ENCODE measurements at places on chromosomes 6 and 20.

DNA sequence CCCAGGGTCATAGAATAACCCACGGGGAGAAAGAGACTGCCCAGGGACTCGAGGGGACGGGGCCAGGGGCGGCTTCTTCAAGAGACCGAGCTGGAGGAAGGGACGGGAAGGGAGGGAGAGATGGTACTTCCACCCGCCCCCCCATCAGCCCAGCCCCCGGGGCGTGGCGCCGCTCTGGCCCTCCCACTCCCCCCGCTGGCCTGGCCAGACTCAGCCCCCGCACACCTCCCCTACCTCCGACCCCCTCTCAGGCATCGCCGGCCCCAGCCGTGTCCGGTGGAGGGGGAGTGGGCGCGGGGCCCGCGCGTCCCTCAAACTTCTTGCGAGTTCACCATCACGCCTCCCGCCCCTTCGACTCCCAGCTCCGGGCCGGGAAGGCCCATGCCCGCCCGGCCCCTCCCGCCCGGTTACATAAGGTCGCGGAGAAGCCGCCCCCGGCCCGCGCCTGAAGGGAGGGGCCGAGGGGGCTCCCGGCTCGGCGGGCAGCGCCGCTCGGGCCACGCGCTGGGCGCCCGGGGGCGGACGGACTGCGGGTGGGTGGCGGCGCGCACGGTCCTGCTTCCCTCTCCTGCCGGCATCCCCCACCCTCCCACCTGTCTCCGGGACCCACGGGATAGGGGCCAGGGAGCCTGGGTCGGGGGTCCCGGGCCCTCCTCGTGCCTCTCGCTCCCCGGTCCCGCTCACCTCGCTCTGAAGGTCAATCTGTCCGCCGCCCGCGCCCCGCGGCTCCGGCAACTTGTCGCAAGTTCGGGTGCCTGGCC, 562 bp downstream of the TFEB start:
- DNase-seq: peak; percentile 84

DNA sequence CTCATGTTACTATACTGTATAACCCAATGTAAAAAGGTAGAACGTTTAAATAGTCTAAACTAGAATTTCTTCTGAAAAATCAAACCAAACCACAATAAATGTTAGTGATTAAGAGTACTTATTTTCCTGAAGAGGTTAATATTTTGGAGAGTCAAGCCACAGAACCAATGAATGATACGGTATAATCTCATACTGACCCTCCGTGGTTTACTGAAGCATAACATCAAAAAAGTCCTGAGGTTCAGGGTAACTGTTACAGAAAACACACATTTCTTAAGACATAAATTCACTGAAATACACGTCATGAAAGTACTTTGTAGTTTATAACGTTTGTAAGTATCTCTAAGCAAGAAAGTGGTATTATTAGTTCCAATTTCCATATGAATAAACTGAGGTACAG, 28.9 kb downstream of the ESF1 start:
- DNase-seq: no peak

DNA sequence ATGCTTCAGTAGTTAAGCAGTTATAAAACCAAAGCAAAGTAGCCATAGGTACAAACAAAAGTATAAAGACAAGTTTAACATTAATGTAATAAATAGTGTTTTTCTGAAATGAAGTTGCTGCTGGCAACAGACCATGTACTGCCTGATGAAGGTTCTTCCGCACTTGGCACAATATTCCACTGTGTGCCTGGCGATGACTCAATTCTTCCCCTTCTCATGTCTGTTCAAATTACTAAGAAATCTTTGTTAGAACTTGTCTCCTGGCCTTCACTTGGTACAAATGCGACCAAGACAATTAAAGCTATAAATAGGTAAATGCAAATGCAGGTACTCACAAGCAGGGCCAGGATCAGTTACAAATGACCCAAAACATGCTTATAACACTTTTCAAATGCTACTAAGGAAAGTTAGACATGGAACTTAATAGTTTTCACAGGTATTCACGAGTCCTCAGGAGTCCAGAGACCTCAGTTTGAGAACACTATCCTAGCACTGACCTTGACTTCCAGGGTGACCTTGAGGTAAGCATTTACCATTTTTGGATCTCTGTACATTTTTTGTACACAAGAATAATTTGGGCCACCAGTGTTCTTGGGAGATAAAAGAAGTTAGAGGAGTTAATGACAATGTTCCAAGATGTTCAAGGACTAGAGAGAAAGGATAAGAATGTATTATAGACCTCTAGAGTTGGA, 8.1 kb upstream of the DDR1 start:
- DNase-seq: no peak

DNA sequence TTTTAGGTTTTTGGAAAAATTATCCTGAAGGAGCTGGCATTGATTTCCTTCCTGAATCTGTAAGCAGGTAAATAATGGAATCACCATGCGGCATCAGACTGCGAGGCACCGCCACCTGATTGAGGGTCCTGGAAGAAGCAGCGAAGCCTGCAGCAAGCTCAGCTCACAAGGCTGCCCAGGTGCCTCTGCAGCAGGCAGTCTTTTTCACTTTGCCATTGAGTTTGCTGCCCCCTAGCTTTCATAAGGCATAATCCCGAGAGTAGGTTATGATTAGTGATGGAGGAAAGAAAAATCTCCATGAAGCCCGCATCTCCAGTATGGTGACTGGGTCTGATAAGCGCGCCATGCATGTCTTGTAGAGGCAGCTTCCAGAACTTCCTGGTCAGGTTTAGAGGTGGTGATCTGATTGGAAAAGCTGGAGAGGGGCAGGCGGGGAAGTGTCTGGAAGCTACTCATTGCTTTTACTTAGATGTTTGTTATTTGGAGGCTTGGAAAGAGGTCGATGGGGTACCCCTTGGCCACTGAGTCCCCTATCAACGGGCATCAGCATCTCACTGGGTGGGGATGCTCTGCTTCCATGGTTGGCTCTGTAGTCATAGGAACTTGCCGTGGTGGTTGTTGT, 26.7 kb downstream of the IYD start:
- DNase-seq: peak; percentile 54

DNA sequence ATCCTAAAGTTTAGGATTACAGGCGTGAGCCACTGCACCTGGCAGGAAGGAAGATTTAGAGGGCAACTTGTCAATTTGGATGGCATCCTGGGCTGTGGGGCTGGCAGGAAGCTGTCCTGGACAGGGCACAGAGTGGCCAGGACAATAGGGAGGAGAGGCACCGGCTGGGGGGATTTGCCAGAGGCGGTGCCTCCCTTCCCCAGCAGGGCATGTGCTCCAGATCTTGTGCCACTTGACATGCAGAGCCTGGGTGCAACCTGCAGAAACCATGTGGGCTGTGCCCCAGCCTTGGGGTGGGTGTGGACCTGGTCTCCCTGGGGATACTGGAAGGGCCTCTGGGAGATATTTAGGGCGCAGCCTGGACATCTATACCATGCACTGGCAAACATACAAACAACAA, 58.6 kb upstream of the EEF1A1 start:
- no peak for DNase-seq

DNA sequence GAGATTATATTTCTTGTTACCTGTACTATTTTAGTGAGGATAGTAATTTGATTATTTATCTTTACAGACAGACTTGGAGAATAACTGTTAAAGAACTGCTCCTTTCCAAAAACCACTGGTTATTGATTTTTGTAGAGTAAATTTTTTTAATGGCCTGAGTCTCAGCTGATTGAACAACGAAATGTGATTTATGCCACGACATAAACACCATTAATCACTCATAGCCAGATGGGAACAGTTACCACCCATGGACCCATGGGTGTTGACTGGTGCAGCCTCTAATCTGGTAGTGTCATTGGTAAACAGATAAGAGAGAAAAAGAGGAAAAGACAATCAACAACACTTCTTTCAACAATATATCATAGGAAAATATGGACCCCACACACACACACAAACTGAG, 101.4 kb upstream of the BEND6 start:
- no peak for DNase-seq

- peak; percentile 41 for DNase-seq
Observed at GRCh38 chr6:139474145-139475108, 100.0 kb upstream of the CITED2 start.

- no peak for DNase-seq
Observed at GRCh38 chr6:3389390-3390167, 67.3 kb downstream of the SLC22A23 start.

- no peak for DNase-seq
Observed at GRCh38 chr6:7311917-7312615, 933 bp downstream of the SSR1 start.

DNA sequence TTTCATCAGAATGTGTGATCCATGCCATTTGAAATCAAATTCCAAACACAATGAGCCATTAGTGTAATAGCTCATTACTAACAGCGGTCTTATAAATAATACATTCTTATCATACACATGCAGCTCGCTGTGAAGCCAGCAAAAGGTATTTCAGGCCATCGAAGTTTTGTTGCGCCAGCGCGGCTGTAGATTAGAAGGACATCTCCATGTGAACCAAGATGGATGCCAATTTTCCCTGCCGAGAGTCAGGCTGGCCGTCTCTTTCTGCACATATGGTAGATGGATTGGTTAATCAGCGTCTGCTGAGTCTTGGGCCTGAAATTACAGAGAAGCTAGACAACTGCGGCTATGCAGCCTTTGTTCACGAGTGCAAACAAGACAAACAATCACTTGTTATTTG, 44.1 kb downstream of the CFAP61 start:
- no peak for DNase-seq

GRCh38 chr6:139597771-139598755, 223.6 kb upstream of the CITED2 start:
- DNase-seq: no peak

- no peak for DNase-seq
Observed at GRCh38 chr6:139926711-139927110, 552.3 kb upstream of the CITED2 start.

- no peak for DNase-seq
Observed at GRCh38 chr6:7119272-7119801, 11.6 kb downstream of the RREB1 start.

DNA sequence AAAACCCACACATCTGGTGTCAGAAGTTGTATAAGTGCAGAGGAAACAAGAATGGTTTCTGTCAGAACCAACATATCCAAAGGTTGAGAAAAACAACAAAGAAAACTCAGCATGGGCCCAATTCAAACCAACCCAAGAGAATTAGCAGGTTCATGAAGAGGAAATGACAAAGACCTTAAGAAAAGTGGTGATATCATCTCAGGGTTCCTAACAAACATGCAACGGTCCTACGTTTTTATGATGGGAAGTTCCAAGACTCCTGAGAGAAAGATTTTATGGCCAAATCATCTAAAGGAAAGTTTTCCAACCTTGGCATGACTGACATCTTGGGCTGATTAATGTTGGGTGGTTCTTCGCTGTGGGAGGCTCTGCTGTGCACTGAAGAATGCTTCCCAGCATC, 23.0 kb downstream of the TFB1M start:
- no peak for DNase-seq

DNA sequence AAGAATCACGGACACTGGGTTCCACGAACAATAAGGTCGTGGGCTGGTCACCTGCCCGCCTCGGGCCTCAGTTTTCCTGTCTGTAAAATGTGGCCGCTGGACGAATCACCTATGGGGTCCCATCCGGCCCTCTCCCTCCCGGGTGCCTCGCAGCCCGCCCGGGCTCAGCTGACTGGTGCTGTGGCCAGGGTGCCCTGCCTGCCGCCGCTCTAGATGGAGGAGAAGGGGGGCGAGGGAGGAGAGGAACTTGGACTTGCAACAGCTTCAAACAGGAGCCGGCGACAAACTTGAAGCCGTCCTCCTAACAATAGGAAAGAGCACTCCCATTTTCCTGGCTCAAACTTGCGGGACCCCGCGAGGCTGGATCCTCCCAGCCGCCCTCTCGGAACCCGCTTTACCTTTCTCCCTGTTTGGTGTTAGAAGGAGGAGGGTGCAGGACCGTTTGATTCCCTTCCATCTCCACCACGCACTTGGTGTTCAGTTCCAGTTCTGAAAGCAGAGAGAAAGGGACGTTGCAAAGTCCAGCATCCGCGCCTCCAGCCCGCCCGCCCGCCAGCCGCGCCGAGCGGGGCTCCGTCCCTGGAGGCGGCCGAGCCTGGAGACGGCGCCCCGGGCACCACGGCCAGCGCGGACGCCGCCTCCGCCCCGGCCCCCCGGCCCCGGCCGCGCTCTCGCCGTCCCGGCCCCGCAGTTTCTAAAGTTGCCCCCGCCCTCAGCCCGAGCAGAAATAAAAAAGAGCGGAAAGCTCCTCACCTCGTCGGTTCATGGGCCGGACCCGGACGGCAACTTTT, 584 bp downstream of the KIF13A start:
- DNase-seq: peak; percentile 28

DNA sequence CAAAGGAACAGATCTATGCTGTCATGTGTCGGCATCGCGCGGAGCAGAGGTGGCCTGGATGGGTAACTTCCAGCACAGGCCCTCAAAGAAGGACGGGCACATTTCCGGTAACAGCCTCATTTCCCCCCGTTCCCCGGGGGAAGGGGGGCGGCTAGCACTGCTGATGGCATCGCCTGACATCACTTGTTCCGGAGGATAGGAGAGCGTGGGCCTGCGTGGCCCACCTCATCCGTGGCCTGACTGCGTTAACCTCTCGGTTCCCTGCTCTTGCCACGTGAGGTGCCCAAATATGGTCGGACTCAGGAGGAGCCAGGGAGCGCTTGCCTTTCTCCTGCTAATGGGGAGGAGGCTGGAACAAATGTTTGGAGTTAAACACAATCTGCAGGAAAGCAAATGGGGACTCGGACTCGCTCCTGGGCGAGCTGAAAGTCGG, at the start of gene AKAP12:
Gene AKAP12 (plus strand): TSS at position 365 of the 433 bp plus-strand sequence. CDS start 596 bp downstream, outside the sequence.
- DNase-seq: no peak

GRCh38 chr6:22298475-22298890, 1.6 kb upstream of the PRL start:
- DNase-seq: no peak

DNA sequence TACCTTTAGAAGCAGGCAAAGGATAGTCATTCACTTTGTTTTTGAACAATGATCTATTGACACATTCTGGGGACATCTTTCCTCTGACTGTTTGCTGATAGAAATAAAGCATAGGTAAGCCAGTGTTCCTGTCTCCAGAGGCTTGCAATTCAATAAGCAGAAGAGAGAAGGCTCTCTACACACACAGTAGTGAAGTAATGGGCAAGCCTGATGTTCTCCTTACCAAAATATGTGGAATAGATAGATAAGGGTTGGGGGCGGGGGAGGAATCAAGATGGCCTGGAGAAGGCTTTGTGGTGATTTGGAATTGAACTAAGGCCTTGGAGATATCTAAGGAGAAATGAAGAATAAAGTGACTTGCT, 27.3 kb downstream of the PAQR8 start:
- DNase-seq: peak; percentile 52

- DNase-seq: peak; percentile 26
Observed at GRCh38 chr20:675453-676314, at the start of gene SCRT2. SCRT2 (minus strand) TSS chr20:675802; CDS start chr20:675601, 201 bp downstream.

GRCh38 chr20:34302312-34302722, 838 bp downstream of the AHCY start:
- no peak for DNase-seq

DNA sequence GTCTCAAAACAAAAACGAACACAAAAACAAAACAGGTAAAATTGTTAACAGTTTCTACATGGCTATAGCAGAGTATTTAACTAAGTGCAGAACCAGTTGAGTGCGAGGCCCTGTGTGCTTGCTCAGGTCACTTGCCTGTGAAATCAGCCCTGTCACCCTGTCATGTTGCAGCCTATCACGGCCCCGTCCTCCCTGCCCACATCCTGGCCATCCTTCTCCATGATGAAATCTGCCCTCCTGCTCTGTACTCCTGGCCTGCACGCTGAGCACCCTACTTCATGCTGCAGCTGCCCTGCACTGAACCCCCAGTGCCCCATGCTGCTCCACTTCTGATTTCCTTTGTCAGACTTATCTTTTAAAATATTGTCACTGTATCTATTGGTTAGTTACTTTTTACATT, 62.4 kb downstream of the DTD1 start:
- no peak for DNase-seq
